ENCODE measurements at places on chromosomes 1 and 21.

GRCh38 chr1:17515902-17516301 lies 23.6 kb upstream of the ARHGEF10L start:
- no peak for DNase-seq

GRCh38 chr1:195185321-195185720 lies 1422.9 kb downstream of the KCNT2 start:
- no peak for DNase-seq

DNA sequence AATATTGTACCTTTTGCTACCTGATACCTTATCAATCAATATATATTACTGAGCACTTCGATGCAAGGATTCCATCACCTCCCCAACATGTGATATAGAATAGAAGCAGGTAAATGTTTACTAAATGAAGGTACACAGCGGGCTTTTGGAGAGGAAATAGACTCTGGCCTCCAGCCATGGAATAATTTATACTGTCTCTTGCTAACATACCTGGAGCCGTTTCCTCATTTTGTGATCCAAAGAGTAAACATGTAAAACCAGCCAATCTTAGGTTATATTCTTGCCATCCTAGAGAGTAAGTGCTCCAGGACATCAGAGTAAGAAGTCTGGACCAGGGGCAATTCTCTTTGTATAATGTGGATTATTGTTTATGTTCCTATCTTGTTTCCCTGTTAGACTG lies 39.4 kb downstream of the NDUFS5 start:
- DNase-seq, result no peak

DNA sequence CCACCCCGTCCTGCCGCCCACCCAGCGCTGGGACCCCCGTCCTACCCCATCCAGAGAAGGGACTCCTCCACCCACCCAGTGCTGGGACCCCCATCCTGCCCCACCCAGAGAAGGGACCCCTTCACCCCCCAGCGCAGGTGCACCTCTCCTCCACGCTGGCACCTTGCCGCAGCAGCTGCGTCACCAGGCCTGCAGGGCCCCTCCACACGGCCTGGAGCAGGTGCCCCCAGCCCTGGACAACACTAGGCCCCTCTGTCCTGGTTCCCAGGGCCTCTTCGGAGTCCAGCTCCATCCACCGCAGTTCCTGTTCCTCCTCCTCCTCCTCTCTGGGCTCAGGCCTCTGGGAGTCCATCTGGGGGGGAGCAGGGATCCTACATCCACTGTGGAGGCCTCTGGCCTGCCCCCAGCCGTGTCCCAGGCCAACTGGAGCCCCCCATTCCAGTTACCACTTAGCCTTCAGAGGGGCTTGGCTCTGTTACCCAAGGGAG lies 378 bp downstream of the ANKRD65 start:
- no peak for DNase-seq

GRCh38 chr1:242522304-242522945 lies 2.1 kb downstream of the PLD5 start:
- DNase-seq, result no peak

GRCh38 chr1:178541829-178542553 lies 29.1 kb downstream of the TEX35 start:
- no peak for DNase-seq

DNA sequence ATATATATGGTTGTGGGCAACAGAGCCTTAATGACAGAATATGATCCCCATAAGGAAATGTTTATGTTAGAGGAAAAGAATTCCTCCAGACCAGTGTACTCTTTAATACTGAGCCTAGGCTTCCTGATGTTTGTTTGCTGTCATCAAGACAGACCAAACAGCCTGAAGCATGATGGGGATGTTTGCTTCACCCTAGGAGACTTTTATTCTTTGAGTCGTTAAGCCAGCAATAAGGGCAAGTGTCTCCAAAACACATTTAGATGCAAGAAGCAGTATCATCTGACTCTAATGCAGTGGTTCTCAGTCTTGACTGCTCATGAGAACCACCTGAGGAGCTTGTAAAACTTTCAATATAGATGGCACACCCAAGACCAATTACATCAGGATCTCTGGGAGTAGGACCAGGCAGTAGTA lies 33.1 kb downstream of the UBE2U start:
- no peak for DNase-seq
